Stimulated activated CD8-positive, alpha-beta memory T cell treated with anti-CD3 and anti-CD28 coated beads, Interleukin-7, amount 100 ng/mL, for 24 hours (primary cell): ENCODE measurements at places on chromosomes 5 and 9.

DNA sequence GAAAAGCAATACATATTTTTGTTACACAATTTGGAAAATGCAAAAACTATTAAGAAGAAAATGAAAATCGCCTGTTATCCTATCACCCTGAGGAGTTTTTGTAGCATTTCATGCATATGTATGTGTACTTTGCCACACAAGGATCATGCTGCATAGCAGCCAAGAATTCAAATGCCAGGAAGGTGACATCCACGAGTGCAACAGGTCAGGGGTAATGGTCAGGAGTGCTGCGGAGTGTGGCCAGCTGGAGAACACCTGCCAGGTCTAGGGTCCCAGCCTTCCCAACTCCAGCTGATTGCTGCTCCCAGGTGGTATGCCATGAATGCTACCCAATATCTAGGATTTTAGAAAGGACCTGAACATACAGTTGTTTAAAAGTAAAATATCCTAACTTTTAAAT lies 617.1 kb downstream of the PRELID2 start:
- DNase-seq = no peak

GRCh38 chr9:111866976-111867375 lies 29.6 kb upstream of the UGCG start:
- no peak for DNase-seq

DNA sequence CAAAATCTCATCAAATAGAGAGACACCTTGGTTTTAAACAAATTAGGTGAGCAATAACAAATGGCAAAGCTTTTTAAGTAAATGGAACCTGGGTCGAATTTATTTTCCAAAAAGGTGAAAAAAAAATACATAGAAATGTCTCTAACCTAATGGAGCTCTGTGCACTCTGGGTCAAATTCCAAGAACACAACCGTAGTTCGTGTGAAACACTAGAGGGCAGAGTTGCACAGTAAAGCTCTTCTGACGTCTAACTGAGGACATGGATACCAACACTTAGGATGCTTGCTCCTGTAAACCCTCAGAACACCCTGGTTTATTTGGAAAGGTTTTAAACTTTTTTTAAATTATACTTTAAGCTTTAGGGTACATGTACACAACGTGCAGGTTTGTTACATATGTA lies 18.9 kb downstream of the MARCHF11 start:
- DNase-seq = no peak

GRCh38 chr5:124460642-124461041 lies 285.8 kb downstream of the ZNF608 start:
- DNase-seq = no peak

- no peak for DNase-seq
Observed at GRCh38 chr9:95670122-95670521, 153.4 kb upstream of the PTCH1 start.

DNA sequence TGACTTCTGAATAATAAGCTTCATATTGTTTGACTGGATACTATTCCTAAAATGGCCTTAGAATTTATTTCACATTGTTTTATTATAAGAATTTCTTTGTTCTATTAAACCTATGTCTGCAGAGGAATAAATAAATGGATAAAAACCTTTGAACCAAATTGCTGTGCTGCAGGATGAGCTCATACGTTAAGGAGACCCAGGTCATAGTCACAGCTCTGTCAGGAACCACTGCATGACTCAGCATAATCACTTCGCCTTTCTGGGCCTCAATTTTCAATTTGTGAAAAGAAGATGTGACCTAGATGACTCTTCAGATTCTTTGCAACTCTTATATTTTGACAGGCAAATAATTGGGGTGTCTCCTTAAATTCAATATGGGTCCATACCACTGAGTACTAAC lies 36.7 kb upstream of the HMHB1 start:
- no peak for DNase-seq

- DNase-seq = no peak
Observed at GRCh38 chr9:91690540-91691249, 259.3 kb downstream of the ROR2 start.

DNA sequence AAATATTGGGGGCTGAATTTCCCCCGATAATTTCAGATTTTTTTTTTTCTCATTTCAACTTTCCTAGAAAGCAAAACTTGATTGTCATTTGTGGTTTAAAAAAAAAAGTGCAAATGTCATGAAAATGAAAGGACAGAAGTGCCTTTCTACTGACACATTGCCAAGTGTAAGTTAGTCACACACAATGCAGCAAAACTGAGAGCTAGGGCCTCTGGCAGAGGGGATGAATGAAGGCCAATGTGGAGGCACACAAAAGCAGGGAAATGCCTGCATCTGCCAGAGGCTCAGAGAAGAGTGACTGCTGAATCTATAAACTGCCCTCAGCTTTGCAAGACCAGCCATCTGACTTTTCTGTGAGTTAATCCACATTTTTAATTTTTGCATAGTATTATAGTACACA lies 6.8 kb upstream of the IFNA5 start:
- no peak for DNase-seq

DNA sequence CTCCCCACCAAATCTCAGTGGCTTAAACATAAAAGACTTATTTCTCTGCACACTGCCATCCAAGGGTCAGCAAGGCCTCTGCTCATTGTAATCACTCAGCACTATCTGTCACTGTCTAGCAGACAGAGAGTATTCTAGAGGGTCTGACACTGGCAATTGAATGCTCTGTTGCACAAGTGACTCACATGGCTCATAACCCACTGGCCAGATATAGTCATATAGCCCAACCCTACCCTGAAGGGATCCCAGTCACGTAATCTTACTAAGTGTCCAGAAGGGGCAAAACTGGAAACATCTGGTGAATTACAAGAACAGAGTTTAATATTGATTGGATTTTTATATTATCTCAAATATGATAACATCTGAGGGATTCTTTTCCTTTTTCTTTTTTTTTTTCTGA lies 80.7 kb downstream of the TSSK1B start:
- no peak for DNase-seq

DNA sequence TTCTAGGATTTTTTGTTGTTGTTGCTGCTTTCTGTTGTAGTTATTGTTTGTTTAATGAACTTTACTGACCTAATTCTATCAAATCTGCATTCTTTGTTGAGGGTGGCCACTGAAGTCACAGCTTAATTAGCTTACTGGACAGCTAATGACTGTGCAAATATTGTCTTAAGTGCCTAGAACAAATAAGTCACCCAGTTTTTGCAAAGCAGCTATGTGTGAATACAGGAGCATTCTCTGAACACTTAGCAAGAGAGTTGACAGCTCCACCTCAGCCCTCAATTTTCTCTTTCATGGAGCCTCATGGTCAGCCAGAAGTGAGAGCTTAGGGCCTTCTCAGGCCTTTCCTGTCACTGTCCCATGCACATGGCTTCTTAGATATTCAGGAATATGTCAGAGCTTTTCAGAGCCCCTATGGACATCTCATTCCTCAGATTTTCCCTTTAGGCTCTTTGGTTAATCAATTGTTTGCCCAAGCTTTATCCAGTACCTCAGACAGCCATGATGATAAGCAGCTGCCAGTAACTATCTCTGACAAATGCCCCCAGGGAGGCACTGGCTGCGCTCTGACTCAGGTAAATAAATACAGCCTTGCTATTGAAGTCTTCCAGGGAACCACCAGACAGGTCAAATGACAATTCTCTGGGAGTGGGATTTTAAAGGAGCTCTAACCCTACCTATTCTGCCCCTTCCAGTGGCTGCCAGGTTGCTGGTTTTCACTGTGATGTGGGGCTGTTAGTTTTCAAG lies 241.4 kb upstream of the IL12B start:
- no peak for DNase-seq

- no peak for DNase-seq
Observed at GRCh38 chr5:160420331-160420610, 1.4 kb upstream of the PTTG1 start.

GRCh38 chr5:34043099-34043876 lies at the start of gene C1QTNF3:
C1QTNF3 (minus strand) TSS chr5:34043213; CDS start chr5:34043125, 88 bp downstream.
- DNase-seq = no peak

GRCh38 chr5:3284506-3284905 lies 311.1 kb upstream of the IRX1 start:
- no peak for DNase-seq

DNA sequence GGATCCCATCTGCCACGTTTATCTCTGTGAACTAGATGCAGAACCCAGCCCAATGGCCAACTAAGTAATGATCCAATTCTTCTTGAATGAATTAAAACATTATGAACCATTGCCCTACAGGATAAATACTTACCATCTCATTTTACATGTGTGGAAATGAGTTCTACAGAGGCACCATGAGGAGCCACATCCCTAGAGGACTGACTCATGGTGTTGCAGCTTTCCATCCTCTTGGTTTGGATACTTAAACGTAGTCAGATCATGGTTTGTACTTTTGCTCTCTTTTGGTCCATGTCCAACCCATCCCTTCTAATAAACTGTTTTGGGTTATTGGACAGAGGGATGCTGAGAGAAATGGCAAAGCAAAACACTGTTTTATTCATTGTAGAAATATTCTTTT lies 484.8 kb downstream of the EBF1 start:
- no peak for DNase-seq

GRCh38 chr5:80961376-80962281 lies 1.5 kb downstream of the RASGRF2 start:
- DNase-seq = no peak

DNA sequence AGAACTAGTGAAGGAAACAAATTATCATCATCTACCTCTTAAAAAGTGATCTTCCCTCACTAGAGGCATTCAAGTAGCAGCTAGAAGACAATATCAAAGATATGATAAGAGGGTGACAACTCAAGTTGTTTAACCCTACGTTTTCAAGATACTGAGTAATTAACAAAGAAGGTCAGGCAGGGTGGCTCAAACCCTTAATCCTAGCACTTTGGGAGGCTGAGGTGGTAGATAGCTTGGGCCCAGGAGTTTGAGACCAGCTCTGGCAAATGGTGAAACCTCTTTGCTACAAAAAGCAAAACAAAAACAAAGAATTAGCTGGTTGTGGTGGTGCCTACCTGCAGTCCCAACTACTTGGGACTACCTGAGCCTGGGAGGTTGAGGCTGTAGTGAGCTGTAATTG lies 408.2 kb upstream of the TUSC1 start:
- no peak for DNase-seq

- DNase-seq = no peak
Observed at GRCh38 chr5:135341016-135341666, 57.9 kb downstream of the MACROH2A1 start.

DNA sequence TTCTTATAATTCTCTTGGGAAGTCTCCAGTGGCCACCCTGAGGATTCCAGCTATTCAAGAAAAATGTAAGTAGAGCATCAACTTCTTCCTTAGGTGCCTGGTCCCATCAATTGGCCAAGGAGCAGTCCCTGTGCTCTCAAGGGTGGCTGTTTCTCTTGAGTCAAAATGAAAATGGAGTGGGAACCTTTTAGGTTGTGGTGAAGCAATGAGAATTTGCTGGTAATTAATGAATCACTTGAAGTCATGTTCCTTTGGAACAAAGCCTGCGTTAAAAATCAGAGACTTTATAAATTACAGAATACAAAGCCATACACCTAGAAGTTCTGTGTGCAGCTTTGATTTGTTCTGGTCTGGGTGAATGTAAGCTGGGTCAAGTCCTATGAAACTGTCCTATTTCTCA lies 48.9 kb downstream of the IL31RA start:
- DNase-seq = no peak

DNA sequence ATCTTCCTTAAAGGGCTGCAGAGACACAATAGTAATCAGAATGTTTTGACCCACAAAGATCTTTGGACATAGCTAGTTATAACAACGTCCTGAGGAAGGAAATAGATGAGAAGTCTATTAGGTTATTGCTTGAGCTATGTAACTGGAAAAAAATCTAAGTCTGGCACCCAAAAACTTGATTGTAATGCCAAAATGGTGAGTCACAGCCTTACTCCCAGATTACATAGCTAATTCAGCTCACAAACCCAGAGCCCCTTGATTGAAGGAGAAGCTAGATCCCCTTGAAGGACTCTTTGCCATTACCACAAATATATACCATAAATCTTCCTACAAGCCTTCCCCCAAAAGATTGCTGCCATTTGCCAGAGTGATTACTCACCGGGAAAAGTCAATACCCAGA lies 341.8 kb upstream of the KIF2A start:
- DNase-seq = no peak

GRCh38 chr5:74579215-74579614 lies 61.3 kb downstream of the ENC1 start:
- peak; percentile 21 for DNase-seq
